ENCODE measurements at places on chromosomes 7 and 10. TPM values are rescaled to one million over a fixed set of nuclear protein-coding genes. Genes with fewer than 3 reads are reported as not detected.

GRCh38 chr7:49158321-49158720 lies 234.0 kb downstream of the CDC14C start:
- no peak for DNase-seq

GRCh38 chr10:14926722-14927416 lies 27.0 kb downstream of the DCLRE1C start:
- no peak for DNase-seq

GRCh38 chr7:84547331-84547730 lies 352.7 kb upstream of the SEMA3A start:
- DNase-seq: no peak

GRCh38 chr10:70475661-70476060 lies 2.9 kb upstream of the PALD1 start:
- no peak for DNase-seq

DNA sequence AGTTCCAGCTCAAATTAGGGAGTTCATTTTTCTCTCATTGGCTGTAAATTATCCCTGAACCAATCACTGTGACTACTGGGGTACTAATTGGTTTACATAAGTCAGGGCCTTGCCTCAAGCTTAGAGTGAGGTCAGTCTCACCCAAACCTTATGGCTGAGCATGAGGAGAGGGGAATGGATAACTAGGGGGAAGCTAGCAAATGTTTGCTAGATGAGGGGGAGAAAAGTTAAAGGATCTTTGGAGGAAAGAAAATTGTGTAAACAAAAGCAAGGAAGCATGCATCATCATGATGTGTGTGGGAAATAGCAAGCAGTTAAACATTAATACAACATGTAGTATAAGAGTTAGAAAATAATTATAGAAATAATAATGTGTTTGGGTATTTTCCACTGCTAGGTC lies 121.9 kb downstream of the BBS9 start:
- DNase-seq: no peak

GRCh38 chr7:126750207-126750911 lies 502.4 kb downstream of the GRM8 start:
- no peak for DNase-seq

- no peak for DNase-seq
Observed at GRCh38 chr7:49885593-49886285, 112.3 kb downstream of the VWC2 start.

DNA sequence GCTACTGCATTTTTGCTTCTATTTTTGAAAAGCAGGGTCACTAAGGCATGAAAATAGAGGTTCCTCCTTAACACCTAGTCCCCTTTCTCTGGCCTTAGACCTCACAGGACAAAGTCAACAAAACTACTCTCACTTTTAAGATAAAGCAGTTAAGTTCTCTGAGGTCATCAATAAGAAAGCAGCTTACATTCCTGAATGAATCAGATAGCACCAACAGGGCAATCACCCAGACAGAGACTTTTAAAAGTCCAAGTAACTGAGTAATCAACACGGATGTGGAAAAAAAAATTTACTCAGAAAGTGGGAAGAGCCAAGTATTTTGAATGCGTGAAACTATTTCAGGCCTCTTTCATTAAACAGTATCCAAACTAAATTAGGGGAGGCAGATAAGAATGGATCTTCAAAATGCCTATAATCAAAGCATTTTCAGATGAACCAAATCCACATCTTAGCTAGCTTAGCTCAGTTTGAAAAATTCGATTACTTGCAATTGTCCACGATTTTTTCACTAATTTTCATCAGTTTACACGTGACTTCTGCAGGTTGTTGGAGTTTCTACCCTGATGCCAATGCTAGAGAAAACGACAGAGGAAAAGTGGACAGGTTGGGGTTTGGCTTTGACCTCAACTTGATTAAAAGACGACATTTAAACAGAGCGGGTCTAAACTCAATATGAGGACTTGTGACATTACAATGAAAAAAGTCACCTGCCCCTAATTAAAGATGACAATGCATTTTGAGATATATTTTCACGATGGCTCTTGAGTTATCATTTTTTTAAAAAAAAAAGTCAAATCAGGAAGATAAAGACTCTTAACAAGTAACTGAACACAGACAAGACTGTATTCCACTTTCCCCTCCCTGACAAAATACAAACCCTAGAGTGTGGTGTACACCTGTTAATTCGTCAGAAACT lies 1.6 kb downstream of the BEND7 start:
- DNase-seq: no peak

GRCh38 chr7:140010194-140010895 lies 52.4 kb downstream of the PARP12 start:
- DNase-seq: no peak

DNA sequence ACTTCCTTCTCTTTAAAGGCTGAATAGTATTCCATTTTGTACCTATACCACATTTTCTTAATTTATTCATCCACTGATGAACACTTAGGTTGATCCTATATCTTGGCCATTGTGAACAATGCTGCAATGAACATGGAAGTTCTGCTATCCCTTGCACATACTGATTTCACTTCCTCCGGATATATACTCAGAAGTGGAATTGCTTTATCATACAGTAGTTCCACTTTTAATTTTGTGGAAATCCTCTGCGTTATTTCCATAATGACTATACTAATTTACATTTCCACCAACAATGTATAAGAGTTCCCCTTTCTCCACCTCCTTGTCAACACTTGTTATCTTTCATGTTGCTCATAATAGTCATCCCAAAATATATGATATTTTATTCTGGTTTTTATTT lies 312.6 kb downstream of the PLXDC2 start:
- DNase-seq: no peak

- no peak for DNase-seq
Observed at GRCh38 chr7:29805886-29806207, 461 bp upstream of the WIPF3 start.

DNA sequence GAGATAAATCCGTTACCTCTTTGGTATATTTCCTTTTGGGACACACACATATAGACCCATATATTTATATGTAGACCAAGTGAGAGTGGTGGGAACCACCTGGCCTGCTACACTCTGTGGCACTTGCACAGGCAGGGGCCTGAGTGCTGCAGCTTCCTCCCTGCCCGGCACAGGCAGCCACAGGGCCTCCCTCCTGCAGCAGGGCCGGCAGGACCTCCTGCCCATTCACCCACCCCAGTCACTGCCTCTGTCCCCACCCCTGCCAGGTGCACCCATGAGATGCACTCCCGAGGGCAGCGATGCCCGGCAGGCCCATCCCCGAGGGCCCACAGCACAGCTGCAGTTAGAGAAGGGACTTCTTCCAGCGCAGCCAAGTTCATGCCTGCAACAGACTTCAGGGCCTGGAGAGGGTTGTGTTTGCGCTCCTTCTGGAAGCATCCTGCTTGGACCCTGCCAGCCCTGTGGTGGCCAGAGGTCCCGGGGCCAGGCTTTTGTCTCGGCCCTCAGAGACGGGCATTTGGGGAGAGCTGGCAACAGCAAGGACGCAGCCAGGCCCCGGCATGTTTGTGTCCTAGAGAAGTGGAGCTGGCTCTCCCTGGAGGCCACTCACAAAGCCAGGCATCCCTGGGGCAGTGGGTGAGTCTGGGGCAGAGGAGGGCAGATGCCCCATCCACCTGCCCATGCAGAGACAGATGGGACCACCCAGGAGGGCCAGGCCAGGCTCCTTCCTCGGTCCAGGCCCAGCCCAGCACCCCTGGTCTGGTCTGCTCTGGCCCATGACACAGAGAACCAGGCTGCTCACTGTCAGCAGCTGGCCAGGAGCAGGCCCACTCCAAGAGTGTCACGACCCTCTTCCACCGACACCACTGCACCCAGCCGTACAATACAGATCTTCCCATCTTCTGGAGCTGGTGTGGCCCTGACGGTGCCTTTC lies 41.4 kb downstream of the PWWP2B start:
- DNase-seq: no peak

DNA sequence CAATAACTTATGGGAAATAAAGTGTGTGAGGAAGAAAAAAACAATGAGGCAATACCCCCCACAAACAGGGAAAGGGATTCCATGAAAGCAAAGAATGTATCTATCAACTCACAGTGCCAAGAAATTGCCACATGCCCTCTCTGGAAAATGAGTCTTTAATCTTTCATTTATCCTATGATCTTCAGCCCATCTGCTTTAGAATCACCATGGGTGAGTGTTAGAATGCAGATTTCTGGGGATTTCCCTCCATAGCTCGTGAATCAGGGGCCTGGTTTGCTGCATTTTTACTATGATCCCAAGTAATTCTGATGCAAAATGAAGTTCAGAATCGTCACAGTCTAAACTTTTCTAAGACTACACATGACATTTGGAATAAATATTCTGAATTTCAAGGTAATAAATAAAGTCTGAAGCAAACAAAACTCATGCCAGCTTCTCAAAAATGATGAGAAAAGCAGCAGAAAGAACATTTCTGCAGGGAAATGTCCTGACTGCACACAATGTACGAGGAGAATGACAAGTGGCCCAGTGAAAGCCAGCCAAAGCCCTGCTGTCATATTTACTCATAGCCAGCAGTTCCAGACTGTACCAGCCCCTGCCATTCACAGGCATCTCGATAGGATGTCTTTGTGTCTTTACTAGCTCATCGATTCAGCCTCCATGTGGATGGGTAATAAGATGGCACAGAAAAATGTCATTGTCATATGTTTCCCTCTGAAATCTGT lies 167.1 kb downstream of the ELMO1 start:
- DNase-seq: no peak

DNA sequence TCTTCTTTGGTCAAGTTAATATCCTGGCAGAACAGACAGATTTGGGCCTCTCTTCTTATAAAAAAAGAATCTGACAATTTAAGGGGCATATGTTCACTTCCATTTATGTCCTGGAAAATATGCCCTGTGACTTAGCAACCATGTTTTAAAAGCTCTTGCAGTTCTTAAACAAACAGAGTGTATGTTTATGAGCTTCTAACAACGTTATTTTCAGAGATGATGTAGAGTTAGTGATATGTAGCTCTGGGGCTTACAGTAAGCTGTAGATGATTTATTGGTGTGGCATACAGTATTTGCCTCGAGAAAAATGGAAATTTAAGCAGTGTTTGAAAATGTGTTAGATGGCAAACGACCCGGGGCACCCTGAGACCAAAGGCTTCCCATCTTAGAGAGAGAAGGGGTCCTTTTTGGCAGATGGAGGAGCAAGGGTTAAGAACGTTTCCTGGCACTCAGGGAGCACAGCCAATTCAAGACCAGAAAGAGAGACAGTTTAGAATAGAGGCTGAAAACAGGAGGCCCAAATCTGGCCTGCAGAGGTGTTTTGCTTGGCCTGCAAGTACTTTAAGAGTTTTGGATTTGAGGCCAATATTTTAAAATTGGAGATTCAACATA lies 397.5 kb downstream of the KCNMA1 start:
- DNase-seq: no peak

- no peak for DNase-seq
Observed at GRCh38 chr10:73956476-73957359, 41.2 kb upstream of the VCL start.

DNA sequence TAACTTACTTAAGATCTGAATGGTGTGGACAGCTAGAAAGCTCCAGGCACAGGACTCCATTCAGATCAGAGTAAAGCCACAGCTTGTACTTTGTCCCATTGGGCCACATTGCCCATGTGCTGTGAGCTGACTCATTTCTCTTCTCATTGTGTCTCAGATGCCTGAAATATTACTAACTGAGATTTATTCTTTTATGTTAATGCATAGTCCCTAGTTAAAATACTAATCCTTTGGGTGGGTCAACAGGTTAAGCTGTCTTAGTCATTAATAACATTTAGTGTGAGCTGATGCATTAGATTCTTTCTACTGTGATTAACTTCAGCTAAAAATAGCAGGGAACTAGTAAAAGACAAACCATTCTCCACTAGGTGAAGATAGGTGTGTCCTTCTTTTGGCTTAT lies 104.7 kb upstream of the ARMC3 start:
- no peak for DNase-seq

Gene CLDN3
- not detected for total RNA-seq

Gene DYDC2
- total RNA-seq: not detected

Gene GPNMB
- total RNA-seq: 183 TPM

Gene BMPER
- 4.6 TPM for total RNA-seq

Gene POU6F2
- 0.39 TPM for total RNA-seq

Gene GPR141
- total RNA-seq: 0.77 TPM

Gene TUBB8
- not detected for total RNA-seq

Gene SRRM3
- 4.8 TPM for total RNA-seq

Data from mesenteric fat pad (tissue), 1 donor.